ENCODE measurements at places on chromosomes 12 and 14.
A peak's percentile ranks its signal among the peaks of the same experiment; 100 is the strongest.

- DNase-seq: no peak
Measured at GRCh38 chr14:74653386-74654138, 41.5 kb upstream of the LTBP2 start.

DNA sequence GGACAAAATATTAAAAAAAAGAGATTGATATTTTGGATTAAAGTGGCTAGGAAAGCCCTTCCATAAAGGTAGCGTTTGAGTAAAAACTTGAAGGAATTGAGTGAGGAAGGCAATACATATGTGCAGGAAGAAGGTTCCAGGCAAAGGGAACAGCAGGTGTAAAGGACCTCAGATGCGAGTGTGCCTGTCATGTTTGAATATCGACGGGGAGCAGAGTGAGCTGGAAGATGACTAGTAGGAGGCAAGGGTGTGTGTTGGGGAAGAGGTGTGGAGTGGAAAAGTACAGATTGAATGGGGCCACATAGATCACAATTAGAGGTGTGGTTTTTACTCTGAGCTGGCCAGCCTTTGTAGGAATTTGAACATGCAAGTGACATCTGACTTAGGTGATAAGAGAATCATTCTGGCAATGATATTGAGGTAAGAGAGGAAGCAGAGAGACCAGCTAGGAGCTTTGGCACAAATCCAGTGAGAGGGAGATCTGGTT, 15.0 kb upstream of the FBXO33 start:
- DNase-seq: no peak

- DNase-seq: no peak
Measured at GRCh38 chr14:23219075-23219474, 18.7 kb upstream of the RNF212B start.

- DNase-seq: peak; percentile 31
Measured at GRCh38 chr12:22287776-22288621, 46.5 kb downstream of the ST8SIA1 start.

DNA sequence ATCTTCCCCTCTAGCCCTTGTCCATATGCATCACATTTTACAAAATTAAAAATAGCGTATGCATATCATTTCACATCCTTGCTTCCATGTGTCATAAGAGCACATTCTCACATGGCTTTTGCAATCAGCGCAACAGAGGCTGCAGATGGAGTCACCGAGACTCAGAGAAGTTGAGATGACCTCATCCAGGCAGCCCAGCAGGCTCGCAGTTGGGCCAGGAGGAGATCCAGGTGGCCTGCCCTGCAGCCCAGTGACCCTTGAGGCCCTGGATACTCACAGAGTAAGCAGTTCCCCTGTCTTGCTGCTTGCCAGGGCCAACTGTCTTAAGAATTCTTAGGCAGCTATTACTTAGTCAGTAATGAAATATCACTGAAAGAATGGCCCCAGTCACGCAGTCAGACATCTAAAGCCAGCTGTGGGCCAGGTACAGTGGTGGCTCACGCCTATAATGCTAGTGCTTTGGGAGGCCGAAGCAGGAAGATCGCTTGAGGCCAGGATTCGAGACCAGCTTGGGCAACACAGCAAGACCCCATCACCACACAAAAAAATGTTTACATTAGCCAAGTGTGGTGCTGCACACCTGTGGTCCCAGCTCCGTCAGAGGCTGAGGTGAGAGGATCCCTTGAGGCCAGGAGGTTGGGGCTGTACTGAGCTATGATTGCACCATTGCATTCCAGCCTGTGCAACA, 9.1 kb downstream of the CAMKK2 start:
- DNase-seq: no peak

DNA sequence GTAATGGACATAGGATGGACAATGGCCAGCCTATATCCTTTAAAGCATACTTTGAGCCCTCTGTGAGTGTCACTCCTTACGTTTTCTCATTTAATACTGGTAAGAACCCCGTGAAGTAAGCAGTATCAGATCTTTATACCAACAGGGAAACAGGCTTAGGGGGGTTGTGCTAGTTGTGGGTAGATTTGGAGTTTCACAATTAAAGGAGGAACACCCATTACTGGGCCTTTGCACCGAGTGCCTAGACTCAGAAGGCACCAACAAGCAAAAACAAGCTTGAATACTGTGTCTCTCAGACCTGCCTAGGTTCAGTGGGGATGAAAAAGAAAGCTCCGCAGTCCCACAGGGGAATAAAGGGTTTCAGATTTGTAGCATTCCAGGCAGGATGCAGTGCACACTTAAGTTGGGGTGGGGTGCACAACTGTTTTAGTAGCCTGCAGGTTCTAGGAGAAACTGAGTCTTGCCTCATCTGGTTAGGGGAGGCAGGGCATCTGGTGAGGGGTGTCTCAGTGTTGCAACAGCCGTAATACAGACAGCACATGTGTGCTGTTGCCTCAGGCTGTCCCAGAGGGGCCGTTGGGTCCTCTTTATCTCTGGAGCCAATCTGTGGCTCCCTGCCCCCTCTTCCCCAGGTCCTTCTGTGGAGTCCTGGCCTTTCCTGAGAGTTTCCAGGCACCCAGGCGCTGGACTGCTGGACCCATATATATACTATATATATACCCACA, 51.2 kb downstream of the IRAK3 start:
- no peak for DNase-seq

- DNase-seq: no peak
Measured at GRCh38 chr12:15540005-15540404, 217.7 kb downstream of the PTPRO start.

- no peak for DNase-seq
Measured at GRCh38 chr14:96698960-96699539, 98.1 kb upstream of the VRK1 start.

DNA sequence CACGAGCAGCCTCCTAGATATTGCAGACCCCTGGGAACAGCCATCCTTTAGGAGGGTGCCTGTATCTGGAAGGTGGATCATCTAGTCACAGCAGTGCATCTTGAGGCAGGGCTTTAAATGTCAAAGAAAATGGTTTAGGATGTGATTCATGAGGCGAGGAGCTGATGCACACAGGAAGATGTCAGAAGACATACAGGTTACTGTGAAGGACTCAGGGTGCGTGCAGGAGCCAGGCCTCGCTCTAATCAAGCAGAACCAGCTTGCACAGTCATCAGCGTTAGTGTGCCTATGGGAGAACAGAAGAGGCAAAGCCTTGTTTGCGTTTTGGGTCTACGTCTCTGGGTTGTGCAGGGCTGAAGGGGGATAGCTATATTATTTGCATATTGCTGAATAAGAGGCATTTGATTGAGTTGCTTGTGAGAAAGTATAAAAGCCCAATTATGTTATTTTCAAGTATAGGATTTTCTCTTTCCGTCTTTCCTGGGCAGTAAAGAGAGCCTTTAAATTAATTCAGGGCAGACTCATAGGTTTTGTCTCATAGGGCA, 77.3 kb upstream of the RPH3A start:
- DNase-seq: no peak

GRCh38 chr14:68790644-68791077, 2.2 kb downstream of the ZFP36L1 start:
- no peak for DNase-seq

GRCh38 chr12:53218551-53219291, 11.7 kb upstream of the ITGB7 start:
- no peak for DNase-seq

GRCh38 chr14:57086271-57087162, 182.2 kb downstream of the EXOC5 start:
- DNase-seq: no peak

DNA sequence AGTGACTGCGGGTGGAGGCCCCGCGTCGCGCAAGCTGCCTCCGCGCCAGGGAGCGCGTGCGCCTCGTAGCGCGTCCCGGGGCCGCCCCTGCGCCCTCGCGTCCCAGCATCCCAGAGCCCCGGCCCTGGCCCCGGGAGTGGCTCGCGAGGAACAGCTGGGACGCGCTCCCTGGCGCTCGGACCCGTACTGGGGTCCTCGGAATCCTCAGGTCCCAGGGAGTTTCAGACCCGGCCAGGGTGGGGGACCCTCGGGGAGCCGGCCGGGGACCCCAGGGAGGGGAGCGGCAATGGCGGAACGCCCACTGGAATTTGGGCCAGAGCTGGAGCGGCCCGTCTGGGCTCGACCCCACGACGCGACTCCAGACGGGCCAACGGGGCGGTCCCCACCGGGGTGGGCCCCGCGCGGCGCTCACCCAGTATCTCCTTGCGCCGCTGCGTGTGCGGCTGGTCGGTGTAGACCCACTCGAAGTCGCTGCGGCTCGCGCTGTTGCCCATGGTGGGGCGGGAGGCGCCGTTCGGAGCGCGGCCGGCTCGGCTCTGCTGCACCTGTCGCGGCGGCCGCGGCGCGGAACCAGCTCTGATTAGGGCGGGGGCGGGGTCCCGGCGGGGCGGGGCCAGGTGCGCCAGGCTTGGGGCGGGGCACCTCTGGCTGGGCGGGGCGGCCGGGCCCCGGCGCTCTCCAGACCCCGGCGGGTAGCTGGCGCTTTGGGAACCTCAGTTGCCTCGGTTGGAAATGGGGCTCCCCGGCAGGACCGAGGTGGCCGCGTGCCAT, at the start of gene DEGS2:
Gene DEGS2 (minus strand): TSS at position 552 of the 771 bp plus-strand sequence. CDS start 58 bp downstream, at position 494.
- DNase-seq: no peak

DNA sequence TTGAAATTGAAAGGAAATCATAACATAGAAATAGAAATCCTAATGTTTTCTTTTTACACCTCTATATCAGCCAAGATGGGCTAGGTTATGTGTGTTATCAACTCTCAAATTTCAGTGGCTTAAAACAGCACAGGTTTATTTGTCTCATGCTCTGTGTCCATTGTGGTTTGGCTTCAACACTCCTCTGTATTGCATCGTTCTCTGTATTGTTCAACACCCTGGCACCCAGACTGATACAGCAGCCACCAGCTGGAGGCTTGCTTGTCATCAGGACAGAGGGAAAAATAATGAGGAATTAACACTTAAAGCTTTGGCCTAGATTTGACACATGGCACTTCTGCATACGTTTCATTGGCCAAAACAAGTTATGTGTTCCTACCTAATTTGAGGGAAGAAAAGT, 234.2 kb upstream of the ARHGAP5 start:
- no peak for DNase-seq

GRCh38 chr14:93050761-93051160, 65.0 kb downstream of the ITPK1 start:
- DNase-seq: no peak

DNA sequence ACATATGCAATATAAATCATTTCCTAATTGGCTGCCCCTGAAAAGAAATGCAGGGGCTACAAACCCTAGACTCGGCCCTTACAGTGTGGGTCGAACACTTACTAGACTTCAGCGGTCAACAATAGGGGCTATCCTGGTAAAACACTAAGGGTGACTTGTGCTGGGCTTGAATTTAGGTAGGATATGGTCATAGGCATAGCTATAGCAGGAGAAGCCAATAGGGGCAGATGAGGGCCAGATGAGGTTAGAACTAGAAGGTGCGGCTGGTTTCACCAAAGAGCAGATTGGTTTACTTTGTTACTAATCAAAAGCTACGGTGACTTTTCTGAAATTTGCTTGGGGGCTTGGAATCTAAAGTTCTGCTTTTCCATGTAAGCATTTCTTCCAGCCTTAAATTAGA, 282.3 kb upstream of the DIO2 start:
- DNase-seq: no peak

GRCh38 chr14:99271951-99272631, at the start of gene BCL11B:
Gene BCL11B, minus strand, starts transcription at chr14:99272197. Its CDS starts 979 bp downstream, at chr14:99271218.
- DNase-seq: peak; percentile 59

- DNase-seq: no peak
Measured at GRCh38 chr12:92640691-92641090, 62.1 kb upstream of the PLEKHG7 start.

GRCh38 chr12:132084621-132085290, 59.4 kb downstream of the DDX51 start:
- DNase-seq: peak; percentile 74

GRCh38 chr14:63493246-63493645, 49.9 kb downstream of the PPP2R5E start:
- DNase-seq: no peak

DNA sequence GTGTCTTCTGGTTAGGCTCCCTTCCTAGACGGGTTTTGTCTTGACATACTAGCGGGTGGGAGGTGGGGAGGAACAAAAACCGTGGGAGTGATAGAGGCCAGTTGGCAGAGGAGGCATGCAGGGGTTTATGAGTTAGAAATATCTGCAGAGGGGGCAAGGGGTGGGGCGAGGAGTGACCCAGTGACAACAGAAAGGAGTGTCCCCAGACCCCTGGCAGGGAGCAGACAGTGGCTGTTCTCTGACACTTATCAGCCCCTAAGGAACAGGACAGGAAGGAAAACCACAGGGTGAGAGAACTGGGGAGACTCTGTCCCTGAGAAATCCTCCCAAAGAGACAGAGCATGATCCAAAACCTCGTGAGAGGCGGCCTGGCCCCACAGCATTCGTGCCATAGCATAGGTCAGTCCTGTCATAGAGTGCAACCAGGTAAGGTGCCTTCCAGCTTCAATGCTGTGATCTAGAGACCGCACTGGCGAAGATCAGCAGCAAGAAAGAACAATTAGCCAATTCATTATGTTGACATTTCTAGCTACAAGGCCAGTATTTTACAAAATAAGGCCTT, 141.4 kb downstream of the CRADD start:
- no peak for DNase-seq

DNA sequence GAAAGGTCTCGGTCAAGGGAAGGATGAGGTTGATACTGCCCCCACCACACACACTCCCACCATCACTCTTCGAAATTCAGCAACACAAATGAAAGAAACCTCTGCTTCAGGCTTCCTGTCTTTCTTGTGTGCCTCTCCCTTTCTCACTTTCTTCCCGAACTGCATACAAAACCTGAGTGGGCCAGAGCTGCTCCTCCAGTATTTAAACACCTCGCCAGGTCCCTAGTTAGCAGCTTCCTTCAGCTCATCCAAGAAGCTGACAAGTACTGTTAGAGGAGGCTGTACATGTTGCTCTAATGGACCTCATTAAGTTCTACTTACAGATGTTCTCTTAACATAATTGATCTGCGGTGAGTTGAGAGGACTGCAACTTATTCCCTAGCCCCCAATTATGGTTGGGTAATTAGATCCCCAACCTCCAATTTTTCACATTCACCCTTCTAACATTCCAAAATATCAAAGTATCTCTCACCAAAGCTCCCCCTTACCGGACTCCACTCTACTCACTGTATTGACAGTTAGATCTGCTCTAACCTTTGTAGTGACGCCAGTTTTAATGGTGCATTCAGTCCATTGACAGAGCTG, 4.1 kb upstream of the LMO3 start:
- DNase-seq: no peak
